ENCODE measurements at places on chromosomes 4 and X. TPM values are rescaled to one million over a fixed set of nuclear protein-coding genes. Genes with fewer than 3 reads are reported as not detected.

UNC5C gene
- 0.09 TPM for polyA plus RNA-seq

HCCS gene
- polyA plus RNA-seq: 75.8 TPM

USP17L15 gene
- not detected for polyA plus RNA-seq

ZNF81 gene
- 4.9 TPM for polyA plus RNA-seq

CFAP47 gene
- polyA plus RNA-seq: not detected

Measured in psoas muscle (tissue), 8 donors.